ENCODE measurements at places on chromosomes 4 and X.

GRCh38 chr4:5710961-5711478 lies at the start of gene EVC:
Gene EVC, plus strand, starts transcription at chr4:5711201. Its CDS starts 180 bp downstream, at chr4:5711381.
- DNase-seq = no peak

DNA sequence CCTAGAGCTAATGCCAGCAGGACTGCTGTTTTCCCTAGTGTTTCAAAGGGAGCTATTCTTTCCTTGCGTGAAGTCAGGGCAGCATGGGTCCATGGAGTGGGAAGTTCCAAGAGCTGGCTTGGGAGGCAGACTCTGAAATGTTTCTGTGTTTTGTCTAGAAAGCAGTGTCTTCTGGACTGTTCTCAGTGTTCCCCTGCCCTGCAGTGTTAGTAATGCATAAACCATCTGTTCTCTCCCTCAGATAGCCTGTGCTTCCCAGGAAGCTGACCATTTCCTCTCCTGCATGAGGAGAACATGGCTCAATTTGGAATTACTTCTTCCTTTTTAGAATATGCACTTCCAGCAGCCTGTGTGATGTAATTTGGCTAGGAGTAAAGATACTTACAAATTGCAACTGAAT lies 116.7 kb upstream of the CXCL13 start:
- DNase-seq = no peak

DNA sequence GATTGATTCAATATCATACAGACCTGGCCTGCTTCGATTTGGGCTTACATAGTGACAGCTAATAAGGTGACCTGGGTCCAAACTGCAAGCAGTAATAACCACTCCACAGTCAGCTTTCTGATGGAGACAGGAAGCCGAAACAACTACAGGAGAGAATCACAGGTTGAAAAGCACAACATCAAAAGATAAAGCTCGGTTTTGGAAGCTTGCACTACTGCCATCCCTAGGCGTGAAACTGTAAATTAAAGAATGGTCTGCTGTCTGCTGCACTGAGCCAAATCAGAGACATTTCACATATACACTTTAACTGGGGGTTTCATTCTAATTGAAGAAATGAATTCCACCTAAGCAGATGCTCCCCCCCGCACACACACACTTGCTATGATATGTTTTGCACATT lies 116.3 kb downstream of the DHX15 start:
- no peak for DNase-seq

- no peak for DNase-seq
Observed at GRCh38 chrX:25020905-25021449, 5.2 kb upstream of the ARX start.

DNA sequence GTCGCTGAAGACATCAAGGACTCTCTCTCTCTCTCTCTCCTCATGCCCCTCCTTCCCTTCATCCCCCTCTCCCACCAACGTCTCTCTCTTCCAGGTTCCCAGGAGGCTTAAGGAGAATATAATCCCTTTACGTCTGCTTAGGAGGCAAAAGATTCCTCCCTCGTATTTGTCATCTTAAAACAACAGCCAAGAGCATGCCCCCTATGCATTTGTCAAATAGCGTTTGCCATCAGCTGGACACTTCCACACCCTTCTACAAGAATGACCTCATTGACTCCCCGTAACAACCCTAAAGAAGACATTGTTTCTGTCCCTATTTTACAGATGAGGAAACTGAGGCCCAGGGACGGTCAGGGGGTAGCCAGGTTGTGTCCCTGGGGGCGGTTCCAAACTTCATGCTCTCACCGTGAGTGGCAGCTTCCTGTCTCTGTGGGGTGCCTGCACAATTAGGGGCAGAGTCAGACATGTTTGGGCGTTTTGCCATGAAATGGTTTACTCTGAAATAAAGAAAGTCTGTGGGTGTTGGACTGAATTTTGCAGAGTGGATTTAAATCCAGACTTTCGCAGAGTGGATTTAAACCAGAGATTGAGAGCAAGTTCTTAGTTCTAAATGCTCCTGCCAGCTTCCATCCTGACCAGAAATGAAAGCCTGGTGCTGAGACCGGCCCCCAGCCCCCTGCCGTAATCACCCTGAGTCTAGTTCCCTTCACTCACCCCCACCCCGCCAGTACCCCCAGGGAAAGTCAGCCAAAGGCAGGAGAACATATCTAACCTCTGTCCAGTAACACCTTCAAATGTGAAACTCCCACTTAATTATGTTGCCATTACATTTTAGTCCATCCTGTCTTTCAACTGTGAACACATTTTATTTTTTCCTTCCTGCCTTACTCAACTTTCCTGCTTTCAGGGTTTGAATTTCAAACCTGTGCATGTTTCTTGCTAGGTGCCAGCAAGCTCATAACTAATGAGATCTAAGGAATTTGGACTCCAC lies 44.3 kb upstream of the TBL1X start:
- DNase-seq = no peak

DNA sequence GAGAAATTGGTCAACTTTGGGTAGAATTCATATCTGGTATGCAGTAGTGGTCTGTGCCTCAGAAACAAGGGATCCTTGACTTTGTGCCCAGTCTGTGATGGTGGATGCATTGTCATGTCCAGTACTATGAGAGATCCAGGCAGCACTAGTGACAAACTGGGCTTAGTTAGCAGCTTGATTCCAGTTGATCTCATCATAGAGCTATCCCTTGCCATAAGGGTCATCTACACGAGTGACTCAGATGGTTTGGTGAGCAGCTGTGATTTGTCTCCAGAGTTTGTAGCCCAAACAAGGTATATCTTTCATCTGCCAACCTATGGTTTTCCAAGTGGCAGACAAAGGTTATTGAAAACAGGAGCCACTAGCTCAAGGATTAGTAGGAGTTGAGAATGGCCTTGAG lies 298.8 kb downstream of the GBA3 start:
- no peak for DNase-seq

GRCh38 chr4:35556387-35556786 lies 687.9 kb downstream of the ARAP2 start:
- DNase-seq = no peak

DNA sequence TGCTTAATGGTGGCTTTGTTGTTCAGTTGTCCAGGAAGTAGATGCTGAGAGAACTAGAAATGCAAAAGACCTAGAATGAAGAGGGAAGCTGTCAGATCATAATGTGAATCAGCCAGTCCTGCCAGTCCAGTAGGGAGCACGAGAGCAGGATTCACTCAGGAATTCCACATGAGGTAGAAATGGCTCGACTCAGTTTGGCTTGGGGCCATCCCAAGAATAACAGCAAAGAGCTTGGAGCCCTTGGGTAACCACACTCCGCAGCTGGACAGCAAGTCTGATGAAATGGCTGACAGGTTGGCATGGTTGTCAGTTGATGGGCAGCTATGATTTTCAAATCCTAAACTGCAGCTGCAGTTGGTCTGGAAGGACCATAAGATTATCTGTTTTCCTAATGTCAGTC lies 44.5 kb upstream of the WDR1 start:
- no peak for DNase-seq

DNA sequence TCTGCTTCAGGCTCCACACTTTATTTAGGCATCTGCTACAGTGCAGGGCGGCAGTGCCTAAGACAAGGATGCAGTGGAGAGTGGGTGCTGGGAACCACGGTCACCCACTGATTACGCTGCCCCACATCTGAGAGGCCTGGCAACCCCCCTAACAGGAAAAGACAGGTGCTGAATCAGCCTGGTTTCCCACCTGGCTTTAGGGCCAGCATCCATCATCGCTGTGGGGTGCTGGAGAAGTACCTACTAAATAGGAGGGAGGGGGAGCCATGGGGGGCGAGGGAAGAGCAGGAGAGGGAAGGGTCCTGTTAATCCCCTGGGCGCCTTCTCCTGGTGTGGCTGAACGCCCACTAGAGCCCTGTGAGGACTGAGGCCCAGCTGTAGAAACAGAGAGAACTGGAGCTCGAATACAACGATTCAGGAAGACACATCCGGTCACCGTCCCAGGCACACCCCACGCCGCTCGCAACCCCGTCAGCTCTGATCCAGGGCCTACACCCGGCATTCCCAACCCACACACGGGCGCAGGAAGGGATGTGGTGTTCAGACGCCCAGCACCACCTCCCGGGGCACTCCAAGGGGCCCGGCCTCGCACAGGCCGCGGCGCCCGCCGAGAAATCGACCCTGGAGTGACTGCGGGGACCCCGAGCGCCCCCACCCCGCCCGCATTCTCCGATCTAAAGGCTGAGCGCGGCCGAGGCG lies 554 bp downstream of the DCTD start:
- peak; percentile 8 for DNase-seq

- no peak for DNase-seq
Observed at GRCh38 chr4:37568489-37568888, 117.7 kb downstream of the RELL1 start.

DNA sequence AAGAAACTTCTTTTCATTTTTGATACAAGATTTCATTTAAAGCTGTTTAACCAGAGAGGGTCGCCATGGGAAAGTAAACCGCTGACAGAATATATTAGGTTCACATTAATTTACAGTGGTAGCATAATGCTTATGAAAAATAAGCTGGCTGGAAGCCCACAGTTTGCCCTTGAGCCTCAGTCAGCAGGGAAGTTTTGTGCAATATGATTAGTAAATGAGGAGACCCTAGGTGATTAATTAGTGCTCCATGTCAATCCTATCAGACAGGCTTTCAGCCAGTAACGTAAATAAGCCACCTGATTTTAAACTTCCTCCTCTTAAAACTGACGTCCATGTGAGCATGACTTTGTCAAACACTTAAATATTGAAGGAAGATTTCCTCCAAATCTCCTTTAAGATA lies 134.2 kb downstream of the TSPAN5 start:
- DNase-seq = no peak

DNA sequence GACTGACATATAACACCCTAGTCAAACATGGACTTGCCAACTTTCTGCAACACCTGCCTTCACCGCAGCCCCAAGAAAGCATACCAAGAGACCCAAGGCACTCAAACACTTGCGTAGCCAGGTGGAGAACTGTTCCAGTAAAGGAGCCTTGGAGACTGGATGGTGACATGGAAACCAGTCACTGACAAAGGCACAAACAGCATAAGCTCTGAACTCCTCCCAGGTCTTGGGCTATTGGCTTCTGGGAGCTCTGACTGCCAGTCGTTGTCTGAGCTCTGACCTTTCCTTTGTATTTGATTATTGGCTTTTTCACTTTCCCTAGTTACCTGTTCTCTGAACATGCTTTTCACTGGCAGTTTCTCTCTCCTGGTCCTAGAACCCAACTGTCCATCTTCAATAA lies 38.3 kb downstream of the ARAP2 start:
- no peak for DNase-seq

GRCh38 chrX:49063715-49064114 lies 4.9 kb downstream of the CCDC120 start:
- DNase-seq = no peak

DNA sequence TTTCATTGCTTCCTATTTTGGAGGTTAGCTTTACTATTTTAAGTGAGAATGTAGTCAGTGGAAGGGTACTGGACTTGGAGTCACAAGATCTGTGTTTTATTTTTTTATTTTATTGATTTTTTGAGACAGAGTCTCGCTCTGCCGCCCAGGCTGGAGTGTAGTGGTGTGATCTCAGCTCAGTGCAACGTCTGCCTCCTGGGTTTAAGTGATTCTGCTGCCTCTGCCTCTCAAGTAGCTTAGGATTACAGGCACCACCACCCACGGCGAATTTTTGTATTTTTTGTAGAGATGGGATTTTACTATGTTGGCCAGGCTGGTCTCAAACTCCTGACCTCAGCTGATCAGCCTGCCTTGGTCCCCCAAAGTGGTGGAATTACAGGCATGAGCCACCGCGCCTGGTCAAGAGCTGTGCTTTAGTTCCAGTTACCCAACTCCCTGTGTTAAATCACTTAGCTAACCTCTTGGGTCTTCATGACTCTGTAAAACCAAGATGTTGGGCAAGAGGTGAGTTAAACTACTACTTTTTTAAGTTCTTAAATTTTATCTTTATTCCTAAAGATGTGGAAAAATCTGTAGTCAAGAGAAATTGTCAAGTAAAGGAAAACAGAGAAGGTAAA lies 11.2 kb downstream of the USP9X start:
- DNase-seq = no peak

DNA sequence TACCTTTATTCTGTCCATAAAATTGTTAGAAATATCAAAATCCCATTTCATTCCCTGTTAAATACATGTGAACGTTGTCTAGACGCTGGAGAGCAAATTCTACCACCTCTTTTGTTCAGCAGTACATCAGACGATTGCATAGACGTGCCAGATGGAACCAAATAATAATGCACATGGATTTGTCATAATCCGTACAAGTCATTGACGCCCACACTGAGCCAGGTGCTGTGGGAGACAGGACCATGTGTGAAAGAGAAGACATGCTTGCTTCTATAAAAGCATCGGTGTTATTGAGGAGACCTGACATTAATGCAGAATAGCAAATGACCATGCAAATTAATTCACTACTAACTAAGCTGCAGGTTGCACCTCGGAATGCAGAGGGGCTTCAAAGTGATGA lies 175.0 kb downstream of the PTTG2 start:
- no peak for DNase-seq

GRCh38 chr4:213971-214370 lies 89.7 kb downstream of the ZNF718 start:
- no peak for DNase-seq

DNA sequence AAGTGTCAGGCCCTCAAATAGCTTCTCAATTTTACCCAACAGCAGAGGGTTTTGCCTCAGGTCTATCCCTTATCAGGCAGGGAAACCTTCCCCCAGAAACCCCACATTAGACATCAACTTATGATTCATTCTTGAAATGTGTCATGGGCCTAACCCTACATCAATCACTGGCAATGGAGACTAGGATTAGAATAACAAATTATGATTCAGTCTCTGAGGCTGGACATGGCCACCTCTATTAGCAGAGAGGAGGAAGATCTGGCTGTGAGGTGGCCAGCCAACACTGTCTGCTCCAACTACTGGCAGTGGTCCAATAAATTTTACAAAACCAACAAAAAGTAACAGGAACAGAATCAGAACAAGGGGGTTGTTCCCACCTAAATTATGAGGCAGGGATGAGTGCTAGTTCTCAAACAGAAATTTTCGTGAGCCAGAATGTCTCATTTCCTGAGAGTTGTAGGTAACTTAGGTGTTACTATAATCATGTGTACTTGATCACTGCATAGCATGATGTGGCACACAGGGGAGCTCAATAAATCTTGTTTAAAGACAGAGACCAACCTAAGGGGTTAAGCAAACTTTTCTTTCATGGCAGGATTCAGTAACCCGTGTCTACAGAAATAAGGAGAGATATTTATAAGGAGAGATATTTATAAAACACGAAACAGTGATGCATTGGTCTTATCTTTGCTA lies 126.8 kb downstream of the NFKB1 start:
- DNase-seq = no peak

GRCh38 chr4:81538716-81539427 lies 67.2 kb upstream of the RASGEF1B start:
- no peak for DNase-seq

DNA sequence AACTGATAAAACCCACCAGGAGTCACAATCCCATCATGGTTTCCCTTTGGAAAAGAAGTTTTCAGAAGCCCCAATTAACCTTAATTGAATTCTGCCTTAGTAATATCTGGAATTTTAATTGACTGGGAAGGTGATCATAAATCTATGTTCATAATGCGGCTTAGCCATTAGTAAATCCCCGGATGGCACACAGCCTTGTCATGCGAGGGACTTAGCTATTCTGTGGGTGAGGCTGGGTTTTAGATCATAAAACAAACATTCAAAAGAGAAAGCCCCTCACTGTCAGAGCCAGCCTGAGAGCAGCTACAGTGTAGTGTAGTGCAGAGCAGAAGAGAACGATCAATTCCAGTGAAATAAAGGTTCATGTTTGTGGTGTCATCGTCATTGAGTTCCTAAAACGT lies 124.0 kb upstream of the NOCT start:
- DNase-seq = no peak

Measured in stimulated activated CD4-positive, alpha-beta T cell treated with anti-CD3 and anti-CD28 coated beads, TNF-alpha, amount 100 ng/mL, for 4 hours (primary cell).